Thoracic aorta (tissue), 2 donors: ENCODE measurements at places on chromosomes 13 and 19. TPM values are rescaled to one million over a fixed set of nuclear protein-coding genes. Genes with fewer than 3 reads are reported as not detected.

IGFL2 gene
- total RNA-seq: 0.54 TPM

DNA sequence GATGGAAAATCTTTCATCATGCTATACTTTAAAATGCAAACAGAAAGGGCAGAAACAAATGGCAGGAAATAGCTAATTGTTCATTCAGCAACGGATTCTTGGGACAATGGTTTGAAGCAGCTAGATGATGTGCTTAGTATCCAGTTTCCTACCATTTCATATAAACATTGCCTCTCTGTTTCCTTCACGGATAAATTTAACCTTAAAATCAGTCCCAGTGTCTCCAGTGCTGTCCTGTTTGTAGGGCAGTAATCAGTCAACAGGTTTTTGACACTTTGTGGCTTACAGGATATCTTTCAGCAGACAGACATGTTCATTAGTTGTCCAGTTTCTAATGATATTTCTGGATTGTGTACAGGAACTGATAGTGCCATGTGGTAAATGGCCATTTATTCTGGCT lies 24.7 kb upstream of the RB1 start:
- DNase-seq: no peak

GRCh38 chr19:45782162-45782691 lies at the start of gene DMPK:
TSS of gene DMPK (minus strand) at chr19:45782490. CDS start at chr19:45782352, 138 bp downstream.
- DNase-seq: no peak

DNA sequence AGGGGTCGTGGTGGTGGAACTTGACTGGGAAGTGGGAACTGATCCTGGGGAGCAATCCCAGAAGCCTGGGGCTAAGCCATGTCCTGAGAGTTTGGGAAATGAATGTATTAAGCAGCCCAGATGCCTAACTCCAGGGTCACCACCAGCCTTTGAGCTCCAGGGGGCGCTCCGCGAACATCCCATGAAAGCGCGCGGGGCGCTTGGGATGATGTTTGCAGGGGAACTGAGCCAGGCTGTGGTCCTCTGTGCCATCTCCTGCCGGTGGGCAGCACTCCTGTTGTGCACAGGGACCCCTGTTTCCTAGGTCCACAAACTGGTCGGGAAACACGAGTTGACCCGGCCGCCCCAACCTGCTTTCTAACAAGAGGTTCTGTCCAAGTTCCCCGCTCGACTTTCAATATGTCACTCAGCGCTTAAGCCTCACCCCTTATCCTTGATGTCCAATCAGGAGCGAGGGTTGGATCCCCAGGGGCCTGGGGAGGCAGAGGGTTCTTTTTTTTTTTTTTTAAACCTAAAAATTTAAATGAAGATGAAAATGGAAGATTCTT lies 14.4 kb downstream of the LEUTX start:
- peak; percentile 33 for DNase-seq

- DNase-seq: no peak
These were observed 30.8 kb downstream of the CCNE1 start for GRCh38 chr19:29842471-29843179.

DNA sequence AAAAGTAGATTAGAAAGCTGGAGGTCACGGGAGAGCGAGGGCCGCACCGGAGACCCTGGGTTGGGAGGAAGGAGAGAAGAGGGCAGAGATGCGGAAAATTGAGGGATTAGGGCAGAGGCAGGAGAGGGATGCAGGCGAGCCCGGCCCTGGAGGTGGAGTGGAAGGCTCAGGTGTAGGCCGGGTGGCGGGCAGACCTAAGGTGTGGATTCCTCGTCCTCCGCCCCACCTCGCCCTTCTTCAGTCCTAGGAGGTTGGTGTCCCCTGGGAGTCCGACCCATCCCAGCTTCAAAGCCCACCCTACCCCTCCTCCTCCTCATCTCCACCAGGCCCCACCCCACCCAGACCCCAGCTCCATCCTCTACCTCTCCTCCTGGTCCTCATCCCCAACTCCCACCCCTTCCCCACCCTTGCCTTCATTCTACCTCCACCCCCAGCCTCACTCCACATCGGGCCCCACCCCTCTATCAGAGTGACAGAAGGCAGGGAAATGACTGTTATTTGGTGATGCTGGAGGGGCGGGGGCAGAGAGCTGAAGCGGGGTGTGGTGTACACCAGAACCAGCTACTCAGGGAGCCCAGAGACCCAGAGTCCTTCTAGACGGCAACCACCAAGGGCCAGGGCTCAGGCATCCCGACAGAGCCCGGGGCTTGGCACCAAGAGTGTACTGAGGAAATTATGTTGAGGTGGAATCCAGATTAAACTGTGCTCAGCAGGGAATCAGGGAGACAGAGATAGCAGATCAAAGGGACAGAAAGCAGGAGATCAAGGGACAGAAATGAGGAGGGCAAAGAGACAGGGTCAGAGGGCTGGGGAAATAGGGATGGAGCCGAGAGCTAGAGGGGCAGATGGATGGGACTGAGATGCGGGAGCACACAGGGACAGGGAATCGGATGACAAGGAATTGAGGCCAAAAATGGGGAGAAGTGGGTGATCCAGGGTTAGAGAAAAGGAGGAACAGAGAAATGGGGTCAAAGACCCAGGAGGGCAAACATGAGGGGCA lies 6.4 kb downstream of the ERFL start:
- no peak for DNase-seq

GRCh38 chr13:25756912-25757311 lies 294.9 kb downstream of the SHISA2 start:
- no peak for DNase-seq

DNA sequence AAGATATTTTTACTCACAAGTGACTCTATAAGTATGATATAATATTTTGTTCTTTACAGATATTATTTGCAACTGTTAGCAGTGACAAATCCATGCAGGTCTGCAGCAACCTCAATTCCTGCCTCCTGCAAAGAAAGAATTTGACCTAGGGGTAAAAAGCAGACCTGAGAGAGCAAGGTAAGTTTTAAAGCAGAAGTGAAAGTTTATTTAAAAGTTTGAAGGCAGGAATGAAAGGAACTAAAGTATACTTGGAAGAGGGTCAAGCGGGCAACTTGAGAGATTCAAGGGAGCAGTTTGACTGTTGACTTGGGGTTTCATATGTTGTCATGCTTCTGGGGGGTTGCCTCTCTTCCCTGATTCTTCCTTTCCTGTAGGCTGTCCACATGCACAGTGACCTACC lies 520.1 kb upstream of the PCDH20 start:
- DNase-seq: no peak

GRCh38 chr19:31118287-31118955 lies 230.8 kb downstream of the TSHZ3 start:
- no peak for DNase-seq

DNA sequence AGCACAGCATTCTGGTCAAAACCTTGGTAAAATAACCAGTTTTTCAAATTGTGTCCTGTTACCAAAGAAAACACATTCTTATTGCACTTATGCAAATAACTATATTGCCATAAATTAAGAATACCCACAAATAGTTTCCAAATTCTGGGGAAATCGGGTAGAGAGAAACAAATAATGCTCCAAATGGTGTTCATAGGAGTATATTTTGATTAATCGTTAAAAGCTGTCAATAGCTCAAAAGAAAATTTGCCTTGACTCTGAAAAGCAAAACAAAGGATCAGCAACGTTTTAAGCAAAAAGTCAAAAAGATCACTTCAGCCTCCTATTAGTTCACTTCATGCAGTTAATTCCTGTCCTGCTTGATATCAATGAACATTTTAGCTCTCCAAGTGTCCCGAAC lies 22.2 kb upstream of the CEACAM21 start:
- DNase-seq: no peak

- DNase-seq: no peak
These were observed 403 bp upstream of the ADAMTS10 start for GRCh38 chr19:8610936-8611300.
